Tracheal epithelial cell (primary cell): ENCODE measurements at places on chromosomes 7 and 10. TPM values are rescaled to one million over a fixed set of nuclear protein-coding genes. Genes with fewer than 3 reads are reported as not detected.

Gene CCNJ
- total RNA-seq = 7.5 and 8.4 TPM in 2 replicates

Gene CPN1
- not detected in 2 replicates for total RNA-seq

Gene CHAT
- not detected in 2 replicates for total RNA-seq

Gene HOXA1
- 0.48 and 0.64 TPM in 2 replicates for total RNA-seq

Gene PRPS1L1
- total RNA-seq = not detected in 2 replicates

Gene MSRB2
- total RNA-seq = 5.5 and 8.7 TPM in 2 replicates
